ENCODE measurements at places on chromosomes 2 and 18. TPM values are rescaled to one million over a fixed set of nuclear protein-coding genes. Genes with fewer than 3 reads are reported as not detected.

- DNase-seq = no peak
These were observed 22.5 kb upstream of the CDKL4 start for GRCh38 chr2:39266139-39266805.

- DNase-seq = no peak
These were observed 412.8 kb downstream of the CMPK2 start for GRCh38 chr2:6452702-6453481.

Gene ICOS
- not detected for total RNA-seq

GRCh38 chr2:84115173-84115857, 343.8 kb downstream of the SUCLG1 start:
- DNase-seq = no peak

GRCh38 chr2:212536817-212537725, 1.5 kb downstream of the ERBB4 start:
- no peak for DNase-seq
